ENCODE measurements at places on chromosomes 11 and 22.

- no peak overlapping the region for H3K27ac ChIP-seq
- H3K4me1 ChIP-seq, result no peaks in the 10 kb centered on the region
- no peaks in the 10 kb centered on the region for H3K36me3 ChIP-seq
- no peak for DNase-seq
- no peaks in the 10 kb centered on the region for H3K27me3 ChIP-seq
- no peak overlapping the region for H3K4me3 ChIP-seq
Observed at GRCh38 chr22:46826438-46827135, 64.1 kb downstream of the TBC1D22A start.

- peaks cover 4% of the 10 kb centered on the region for H3K4me1 ChIP-seq
- DNase-seq, result no peak
- H3K27ac ChIP-seq, result peak overlapping the region; percentile 8
- H3K4me3 ChIP-seq, result no peak overlapping the region
Observed at GRCh38 chr22:17919276-17920144, 104.9 kb downstream of the MICAL3 start.

GRCh38 chr22:39718206-39718605 is 147.7 kb downstream of the CACNA1I start:
- H3K4me1 ChIP-seq, result no peaks in the 10 kb centered on the region
- no peak for DNase-seq
- H3K27me3 ChIP-seq, result no peaks in the 10 kb centered on the region

GRCh38 chr22:48719978-48720661 is 1107.6 kb downstream of the BRD1 start:
- no peak overlapping the region for H3K27ac ChIP-seq
- DNase-seq, result no peak
- no peak overlapping the region for H3K4me3 ChIP-seq
- no peaks in the 10 kb centered on the region for H3K4me1 ChIP-seq
- H3K36me3 ChIP-seq, result no peaks in the 10 kb centered on the region

DNA sequence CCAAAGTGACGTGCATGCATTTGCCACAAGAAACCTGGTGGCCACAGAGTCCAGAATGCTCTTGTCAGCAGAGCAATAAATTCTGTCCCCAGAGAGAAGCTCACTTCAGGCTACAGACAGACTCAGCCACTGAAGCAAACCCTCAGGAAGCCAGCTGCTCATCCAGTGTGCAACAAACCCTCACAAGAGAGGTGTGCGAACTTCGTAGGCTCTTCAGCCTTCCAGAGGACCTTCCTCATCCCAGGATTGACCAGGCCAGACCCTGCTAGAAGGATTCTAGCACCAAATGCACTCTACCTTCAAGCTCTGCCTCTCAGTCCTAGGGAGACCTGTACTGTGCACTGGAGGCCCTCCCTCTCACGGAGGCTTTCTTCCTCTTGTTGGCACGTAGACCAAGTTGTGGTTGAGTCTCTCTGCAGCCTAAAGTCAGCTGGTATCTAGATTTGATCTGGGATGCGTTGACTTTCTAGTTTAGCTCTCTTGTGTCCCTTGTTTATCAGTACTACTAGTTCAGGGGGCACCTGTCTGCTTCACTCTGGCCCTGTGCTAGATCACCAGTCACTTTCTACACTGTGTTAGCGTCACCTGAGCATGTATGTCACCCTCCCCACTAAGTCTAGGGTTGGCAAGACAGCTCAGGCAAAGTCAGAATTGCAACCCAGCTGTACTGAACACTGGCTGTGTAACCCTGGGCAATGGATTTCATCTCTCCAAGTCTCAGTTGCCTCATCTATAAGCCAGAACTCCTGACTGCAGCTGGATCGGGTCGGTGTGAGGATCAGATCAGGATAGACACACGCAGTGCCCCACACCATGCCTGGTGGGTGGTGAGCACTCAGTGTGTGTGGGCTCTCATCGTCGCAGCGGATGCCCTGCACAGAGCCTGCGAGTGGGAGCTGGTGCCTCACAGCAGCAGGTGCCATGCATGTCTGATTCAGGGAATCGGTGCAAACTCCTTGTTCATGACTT is 22.1 kb upstream of the TMPRSS13 start:
- no peaks in the 10 kb centered on the region for H3K36me3 ChIP-seq
- H3K4me1 ChIP-seq, result peaks cover 4% of the 10 kb centered on the region
- H3K27ac ChIP-seq, result no peak overlapping the region
- no peak overlapping the region for H3K4me3 ChIP-seq
- H3K27me3 ChIP-seq, result no peaks in the 10 kb centered on the region
- no peak for DNase-seq

DNA sequence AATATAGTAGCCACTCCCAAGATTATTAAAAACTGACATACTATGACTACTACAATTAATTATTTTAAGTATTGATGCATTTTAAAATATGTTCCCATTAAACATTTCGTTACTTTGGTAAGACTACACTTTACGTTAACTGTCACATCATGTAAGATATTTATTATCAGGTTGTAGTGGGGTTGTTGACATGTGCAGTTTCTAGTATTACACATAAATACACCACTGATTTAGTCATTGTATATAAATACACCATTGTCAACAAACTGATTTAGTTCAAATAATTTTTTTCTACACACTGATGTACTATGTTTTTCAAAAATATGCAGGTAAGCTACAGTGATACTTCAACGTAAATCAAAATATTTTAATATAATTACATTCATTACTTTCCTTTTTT is 11.5 kb downstream of the ST13 start:
- no peak overlapping the region for H3K27ac ChIP-seq
- H3K4me3 ChIP-seq, result no peak overlapping the region
- H3K36me3 ChIP-seq, result peaks cover 62% of the 10 kb centered on the region
- H3K4me1 ChIP-seq, result no peaks in the 10 kb centered on the region
- no peaks in the 10 kb centered on the region for H3K27me3 ChIP-seq

All from pancreas (tissue), 10 donors.